ENCODE measurements at places on chromosomes 3 and 15.

DNA sequence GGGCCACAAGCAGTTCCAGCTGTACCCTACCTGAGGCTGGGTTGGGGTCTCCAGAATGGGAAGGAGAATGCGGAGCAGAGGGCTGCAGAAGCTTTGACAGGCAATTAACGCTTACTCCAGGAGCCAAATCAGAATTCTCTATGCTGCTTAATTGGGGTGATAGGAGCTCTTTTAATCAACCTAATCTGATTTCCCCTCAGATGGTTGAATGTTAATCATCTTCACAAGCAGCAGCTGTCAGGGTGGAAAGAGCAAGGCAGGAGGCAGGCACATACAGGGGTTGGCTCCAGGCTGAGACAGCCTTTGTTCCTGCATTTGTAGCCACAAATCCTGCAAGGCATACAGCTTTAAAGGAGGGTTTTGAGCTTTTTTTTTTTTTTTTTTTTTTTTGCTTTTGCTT lies 2.6 kb downstream of the CILP start:
- no peak for DNase-seq

DNA sequence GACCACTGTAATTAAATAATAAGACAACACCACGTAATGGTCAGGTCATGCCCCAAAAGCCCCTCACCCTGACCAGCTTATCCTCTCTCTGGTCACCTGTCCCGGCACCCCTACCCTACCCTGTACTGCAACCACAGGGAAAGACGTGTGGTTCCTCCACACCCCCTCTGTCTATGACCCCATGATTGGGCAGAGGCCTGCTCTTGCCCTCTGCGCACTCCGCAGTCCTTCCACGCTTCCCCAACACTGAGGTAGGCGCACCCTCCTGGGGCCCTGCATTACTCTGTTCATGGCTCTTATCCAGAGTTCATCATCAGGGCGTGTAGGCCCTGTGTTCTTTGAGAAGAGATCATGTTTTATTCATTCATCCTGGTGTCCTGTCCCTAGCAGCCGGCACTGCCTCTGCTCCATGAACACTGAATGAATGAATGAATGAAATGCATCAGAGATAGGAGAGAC lies 33.8 kb downstream of the MGLL start:
- no peak for DNase-seq

DNA sequence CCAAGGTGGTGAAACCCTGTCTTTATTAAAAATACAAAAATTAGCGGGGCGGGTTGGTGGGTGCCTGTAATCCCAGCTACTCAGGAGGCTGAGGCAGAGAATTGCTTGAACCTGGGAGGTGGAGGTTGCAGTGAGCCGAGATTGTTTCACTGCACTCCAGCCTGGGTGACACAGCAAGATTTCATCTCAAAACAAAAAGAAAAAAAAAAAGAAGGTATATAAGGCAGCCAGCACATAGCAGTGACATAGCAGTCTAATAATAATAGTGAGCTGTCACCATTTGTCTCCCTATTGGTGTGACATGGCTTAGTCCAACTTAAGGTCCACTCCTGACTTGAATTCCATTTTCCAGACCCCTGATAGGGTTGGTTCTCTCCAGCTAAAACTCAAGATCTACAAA lies 8.8 kb upstream of the LACTB start:
- DNase-seq = no peak

DNA sequence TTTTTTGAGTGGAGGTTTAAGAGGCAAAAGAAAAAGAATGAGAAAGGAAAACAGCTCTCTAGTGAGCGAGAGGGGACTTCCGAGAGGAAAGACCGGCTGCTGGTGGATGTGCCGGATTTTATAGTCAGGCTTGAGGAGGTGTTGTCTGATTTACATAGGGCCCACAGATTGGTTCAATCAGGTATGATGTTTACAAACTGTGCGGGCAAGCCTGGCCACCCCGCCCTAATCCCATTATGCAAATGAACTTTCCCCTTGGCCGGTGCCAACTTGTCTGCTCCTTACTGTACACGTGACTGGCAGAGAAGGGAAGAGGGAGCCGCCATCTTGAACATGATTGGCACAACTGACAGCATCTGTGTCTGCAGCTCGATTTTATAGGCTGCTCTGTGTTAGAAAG lies 44.7 kb downstream of the FAM43A start:
- DNase-seq = no peak

GRCh38 chr15:74127255-74127953 lies 3.0 kb upstream of the ISLR2 start:
- peak; percentile 65 for DNase-seq

GRCh38 chr3:54215521-54215920 lies 93.2 kb downstream of the CACNA2D3 start:
- no peak for DNase-seq

- no peak for DNase-seq
Measured at GRCh38 chr3:123102826-123103225, 36.0 kb downstream of the PDIA5 start.

DNA sequence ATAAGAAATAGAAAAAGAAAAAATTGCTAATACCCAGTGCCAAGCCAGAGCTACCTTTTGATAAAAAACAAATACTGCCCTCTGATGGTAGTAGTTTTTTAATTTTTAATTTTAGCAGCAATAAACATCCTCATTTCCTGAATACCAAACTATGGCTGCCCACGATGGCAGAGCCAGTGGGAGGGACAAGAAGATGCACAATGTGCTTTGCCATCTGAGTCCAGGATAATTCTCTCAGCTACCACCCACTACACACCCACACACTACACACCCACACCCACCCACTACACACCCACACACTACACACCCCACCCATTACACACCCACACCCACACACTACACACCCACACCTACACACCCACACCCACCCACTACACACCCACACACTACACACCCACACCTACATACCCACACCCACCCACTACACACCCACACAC lies 17.8 kb downstream of the CEP19 start:
- DNase-seq = peak; percentile 16

- DNase-seq = no peak
Measured at GRCh38 chr3:129610276-129610675, 3.8 kb upstream of the PLXND1 start.

- no peak for DNase-seq
Measured at GRCh38 chr3:55558316-55558715, 71.2 kb upstream of the WNT5A start.

- no peak for DNase-seq
Measured at GRCh38 chr3:185658943-185659342, 72.8 kb downstream of the SENP2 start.
